Stimulated activated CD4-positive, alpha-beta T cell treated with anti-CD3 and anti-CD28 coated beads, TNF-alpha, amount 100 ng/mL, for 24 hours (primary cell): ENCODE measurements at places on chromosomes 2 and 18.

DNA sequence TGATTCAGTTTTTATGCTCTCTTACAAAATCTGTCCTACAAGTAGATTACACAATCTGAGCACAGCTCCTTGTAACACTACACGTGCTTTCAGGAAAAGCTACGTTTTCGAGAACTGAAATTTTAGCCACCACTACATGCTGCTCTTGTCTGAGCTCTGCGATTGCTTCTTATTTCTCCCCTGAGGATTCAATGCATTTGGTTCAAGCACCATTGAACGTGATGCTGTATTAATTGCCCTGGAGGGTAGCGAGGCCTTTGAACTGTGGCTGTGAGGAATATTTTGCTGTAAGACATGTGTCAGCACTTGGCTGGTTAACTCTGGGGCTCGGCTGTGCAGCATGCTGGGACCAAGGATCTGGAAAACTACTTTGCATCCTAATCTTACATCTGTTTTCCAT lies 405.8 kb downstream of the EPHA4 start:
- no peak for DNase-seq

GRCh38 chr18:79685281-79685680 lies 5.7 kb downstream of the CTDP1 start:
- no peak for DNase-seq

DNA sequence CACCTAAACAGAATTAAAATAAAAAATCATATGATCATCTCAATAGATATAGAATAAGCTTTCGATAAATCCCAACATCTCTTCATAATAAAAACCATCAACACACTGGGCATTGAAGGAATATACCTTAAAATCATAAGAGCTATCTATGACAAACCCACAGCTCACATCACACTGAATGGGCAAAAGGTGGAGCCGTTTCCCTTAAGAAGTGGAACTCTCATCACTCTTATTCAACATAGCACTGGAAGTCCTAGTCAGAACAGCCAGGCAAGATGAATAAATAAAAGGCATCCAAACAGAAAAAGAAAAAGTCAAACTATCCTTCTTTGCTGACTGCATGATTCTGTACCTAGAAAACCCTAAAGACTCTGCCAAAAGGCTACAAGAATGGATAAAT lies 510.3 kb downstream of the ZNF804A start:
- DNase-seq, result no peak

GRCh38 chr2:168538534-168538933 lies 82.5 kb downstream of the CERS6 start:
- DNase-seq, result no peak

DNA sequence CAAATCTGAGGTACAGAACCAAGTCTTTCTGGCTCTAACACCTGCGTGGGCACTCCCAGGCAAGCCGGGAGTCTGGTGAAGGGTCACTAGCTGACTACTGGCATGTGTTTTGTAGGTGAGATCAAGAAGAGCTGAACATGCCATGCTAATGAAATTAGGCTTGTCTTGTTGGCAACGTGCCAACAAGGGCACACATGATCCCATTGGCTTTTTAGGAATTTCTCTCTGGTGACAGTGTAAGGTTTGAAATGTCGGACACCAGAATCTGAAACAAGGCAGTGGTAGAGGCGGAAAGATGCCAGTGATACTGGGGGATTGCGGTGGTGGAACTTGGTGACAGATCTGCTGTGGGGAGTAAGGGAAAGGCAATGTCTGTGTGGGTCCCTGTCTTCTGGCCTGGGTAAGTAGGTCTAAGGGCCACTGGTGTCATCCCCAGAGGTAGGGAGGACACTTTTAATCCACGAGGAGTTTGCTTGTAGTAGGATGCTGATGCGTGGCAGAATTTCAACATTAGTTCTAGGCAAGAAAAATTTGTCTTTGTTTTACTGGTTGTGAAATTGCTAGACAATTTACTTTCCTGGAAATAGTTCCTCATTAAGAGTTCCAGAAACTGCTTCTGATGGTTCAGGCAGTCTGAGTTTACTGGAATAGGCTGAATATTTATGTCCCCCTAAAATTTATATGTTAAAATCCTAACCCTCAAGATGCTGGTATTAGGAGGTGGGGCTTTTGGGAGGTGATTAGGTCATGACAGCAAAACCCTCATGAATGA lies 52.6 kb upstream of the ACMSD start:
- DNase-seq, result no peak

- DNase-seq, result no peak
Measured at GRCh38 chr2:221293949-221294742, 278.0 kb downstream of the EPHA4 start.

DNA sequence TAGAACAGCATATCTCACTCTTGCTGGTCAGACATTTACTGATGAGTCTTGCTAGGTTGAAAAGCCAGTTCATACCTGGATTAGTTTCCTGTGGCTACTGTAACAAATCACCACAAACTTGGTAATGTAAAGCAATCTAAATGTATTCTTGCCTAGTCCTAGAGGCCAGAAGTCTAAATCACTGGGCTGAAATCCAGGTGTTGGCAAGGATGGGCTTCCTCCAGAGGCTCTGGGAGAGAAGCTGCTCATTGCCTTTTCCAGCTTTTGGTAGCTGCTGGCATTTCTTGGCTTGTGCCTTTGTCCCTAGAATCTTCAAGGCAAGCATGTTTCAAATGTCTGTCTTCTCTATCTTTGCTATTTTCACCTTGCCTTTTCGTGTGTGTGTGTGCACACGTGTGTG lies 62.3 kb upstream of the MAP4K3 start:
- no peak for DNase-seq

DNA sequence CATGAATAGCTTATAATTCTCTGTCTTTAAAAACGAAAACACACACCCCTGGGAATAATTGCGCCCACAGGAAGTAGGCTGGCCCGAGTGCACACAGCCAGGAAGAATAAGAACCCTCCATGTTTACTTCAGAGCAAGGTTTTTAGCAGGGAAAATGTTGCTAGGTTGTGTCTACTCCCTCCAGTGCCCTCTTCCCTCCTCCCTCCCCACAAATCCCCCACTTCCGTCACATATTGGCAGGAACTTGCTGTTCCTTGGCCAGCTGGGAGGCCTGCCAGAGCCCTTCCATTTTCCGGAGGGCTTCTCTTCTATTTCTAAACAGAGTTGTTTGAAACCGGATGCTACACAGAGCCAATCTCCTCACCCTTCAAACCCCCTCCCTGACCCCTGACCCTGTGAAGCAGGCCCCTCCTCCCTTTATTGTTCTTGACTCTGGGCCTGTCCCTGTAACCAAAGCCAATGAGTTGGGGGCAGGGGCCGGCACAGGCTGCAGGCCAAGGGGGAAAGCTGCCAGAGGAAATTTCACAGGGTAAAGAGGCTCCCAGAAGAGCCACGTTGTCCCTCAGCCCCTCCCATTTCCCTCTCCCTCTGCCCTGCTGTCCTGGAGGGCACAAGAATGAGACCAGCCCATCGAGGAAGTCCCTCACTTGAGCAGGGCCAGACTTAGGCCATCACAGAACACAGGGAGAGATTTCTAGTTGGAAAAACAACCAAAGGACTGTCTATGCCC lies 49.8 kb upstream of the LGALSL start:
- DNase-seq, result no peak

GRCh38 chr2:120932881-120933280 lies 197.2 kb downstream of the GLI2 start:
- no peak for DNase-seq

GRCh38 chr2:154425994-154426393 lies 272.5 kb upstream of the KCNJ3 start:
- DNase-seq, result no peak

DNA sequence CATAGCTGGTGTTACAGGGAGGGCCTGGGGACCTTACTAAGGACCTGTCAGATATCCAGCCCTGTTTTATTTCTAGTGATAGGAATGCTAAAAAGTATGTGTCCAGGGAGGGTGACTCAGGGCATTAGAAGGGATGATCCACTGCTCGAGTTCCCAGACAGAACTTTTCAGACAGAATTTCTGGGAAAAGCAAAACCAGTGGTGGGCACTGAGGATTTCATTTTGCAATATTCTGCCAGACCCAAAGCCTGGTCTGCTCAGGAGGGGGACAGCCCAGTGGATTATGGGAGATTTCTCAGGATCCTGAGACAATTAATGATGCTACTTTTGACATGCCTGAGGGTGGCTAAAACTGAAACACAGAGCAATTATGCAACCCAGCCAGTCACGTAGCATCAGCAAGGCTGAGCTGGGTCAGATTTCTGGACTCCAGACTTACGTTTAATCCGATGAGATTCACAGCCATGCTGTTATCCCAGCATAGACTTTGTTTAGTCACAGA lies 4.7 kb upstream of the KCNE4 start:
- no peak for DNase-seq

GRCh38 chr18:40485318-40485717 lies 1469.7 kb upstream of the PIK3C3 start:
- no peak for DNase-seq

- no peak for DNase-seq
Measured at GRCh38 chr18:30113454-30113853, 929.1 kb downstream of the DSC3 start.

- no peak for DNase-seq
Measured at GRCh38 chr2:11901351-11902069, 155.1 kb downstream of the LPIN1 start.

- no peak for DNase-seq
Measured at GRCh38 chr2:120886534-120887319, 151.1 kb downstream of the GLI2 start.

DNA sequence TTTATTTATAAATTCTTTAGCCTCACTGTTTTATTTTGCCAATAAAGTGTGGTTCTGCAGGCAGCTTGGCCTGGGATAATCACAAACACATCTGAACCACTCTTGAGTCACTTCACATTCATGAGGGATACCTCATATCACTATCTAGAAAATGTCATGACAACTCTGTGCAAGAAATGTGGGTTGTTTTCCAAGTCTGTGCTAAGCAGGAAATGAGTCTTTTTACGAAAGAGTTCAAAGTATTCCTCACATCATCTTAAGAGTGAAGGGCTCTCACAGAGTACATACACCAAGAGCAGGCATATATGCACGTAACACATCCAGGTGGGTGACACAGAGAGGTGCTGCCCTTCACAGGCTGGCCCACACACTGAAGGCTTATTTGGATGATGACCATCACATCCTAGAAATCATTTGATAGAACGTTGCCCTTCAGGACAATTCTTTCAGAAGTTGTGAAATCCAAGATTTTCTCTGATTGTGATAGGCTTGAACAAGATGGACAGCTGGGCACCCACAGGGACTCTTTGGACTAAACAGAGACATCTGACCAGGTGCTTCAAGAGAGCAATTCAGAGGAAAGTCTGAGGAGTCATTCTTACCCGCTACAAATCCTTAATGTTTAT lies 811.1 kb upstream of the LRATD1 start:
- no peak for DNase-seq
